Activated effector memory CD4-positive, alpha-beta T cell treated with anti-CD3 and anti-CD28 coated beads, Interleukin-2, amount 50 U/mL, for 16 hours (primary cell): ENCODE measurements at places on chromosomes 1 and 21.

GRCh38 chr21:38356883-38357625, 100.3 kb downstream of the KCNJ15 start:
- DNase-seq: no peak

DNA sequence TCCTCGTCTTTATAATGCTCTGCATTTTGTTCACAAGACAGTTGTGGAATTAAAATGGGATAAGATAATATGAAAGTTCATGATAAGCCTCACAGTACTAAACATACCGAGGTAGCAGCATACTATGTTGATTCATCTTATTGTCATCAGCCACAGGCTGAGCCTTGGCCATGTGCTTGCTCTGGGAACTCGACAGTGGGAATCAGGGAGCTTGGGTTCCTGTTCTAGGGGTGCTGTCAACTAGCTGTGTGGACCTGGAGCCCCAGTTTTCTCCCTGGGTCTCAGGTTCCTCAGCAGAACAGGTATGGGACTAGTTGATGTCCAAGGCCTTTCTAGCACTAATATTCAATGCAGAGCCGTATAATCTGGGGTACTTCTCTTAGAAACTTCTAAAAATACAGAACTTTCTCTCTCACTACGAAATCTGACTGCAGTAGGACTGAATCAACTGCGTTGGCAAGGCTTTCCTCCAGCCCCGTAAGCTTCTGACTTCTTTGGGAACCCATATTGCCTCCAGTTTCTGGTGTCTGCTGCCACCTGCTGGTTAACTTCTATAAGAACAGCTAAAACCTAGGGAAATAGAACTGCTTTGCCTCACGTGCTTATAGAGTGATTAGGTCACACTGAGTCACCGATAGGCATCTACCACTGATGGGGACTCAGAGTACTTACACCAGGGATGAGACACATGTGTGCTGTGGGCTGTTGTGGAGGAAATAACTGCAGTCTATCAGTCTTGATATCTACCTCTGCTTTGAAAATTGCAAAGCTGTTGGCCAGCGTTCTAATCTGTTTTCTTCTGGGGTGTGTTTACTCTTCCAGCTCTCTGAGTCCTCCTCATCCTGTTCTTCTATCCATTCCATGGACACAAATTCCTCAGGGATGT, 110.9 kb downstream of the RGL1 start:
- DNase-seq: peak; percentile 85

GRCh38 chr1:201330541-201330940, 46.9 kb downstream of the TNNT2 start:
- no peak for DNase-seq

GRCh38 chr1:2224170-2224584, 3.9 kb upstream of the SKI start:
- DNase-seq: no peak

- DNase-seq: no peak
These were observed 40.8 kb upstream of the A3GALT2 start for GRCh38 chr1:33361532-33362235.

- DNase-seq: no peak
These were observed 11.6 kb downstream of the PABPC4 start for GRCh38 chr1:39564941-39565340.
